ENCODE measurements at places on chromosomes 12 and 14.

GRCh38 chr14:55327179-55327578 lies 56.0 kb downstream of the FBXO34 start:
- DNase-seq = no peak

DNA sequence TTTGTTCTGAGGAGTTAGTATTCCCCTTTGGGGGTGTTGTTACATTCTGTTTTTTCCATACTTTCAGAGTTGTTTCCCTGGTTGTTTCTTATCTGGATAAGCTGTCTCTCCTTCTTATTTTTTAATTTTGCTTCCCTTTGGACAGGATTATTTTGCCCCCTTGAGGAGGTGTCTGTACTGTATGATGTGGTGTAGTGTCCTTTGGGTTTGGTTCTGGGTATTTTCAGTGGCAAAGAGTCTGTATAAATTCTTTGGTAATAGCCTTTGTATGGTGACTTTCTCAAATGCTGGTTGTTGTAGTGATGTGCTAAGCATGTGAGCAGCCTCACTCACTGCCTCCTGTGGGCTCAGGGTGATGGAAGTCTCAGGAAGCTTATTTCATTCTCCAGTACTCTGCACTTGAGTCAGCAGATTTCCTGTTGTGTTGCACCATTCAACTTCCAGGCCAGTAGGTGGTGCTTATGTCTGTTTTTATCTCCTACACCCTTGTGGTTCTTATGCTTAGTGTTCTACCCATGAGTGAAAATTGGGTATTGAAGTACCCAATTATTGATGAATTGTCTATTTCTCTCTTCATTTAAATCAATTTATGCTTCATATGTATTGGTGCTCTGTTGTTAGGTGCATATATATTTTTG lies 103.3 kb upstream of the PMCH start:
- DNase-seq = peak; percentile 79

DNA sequence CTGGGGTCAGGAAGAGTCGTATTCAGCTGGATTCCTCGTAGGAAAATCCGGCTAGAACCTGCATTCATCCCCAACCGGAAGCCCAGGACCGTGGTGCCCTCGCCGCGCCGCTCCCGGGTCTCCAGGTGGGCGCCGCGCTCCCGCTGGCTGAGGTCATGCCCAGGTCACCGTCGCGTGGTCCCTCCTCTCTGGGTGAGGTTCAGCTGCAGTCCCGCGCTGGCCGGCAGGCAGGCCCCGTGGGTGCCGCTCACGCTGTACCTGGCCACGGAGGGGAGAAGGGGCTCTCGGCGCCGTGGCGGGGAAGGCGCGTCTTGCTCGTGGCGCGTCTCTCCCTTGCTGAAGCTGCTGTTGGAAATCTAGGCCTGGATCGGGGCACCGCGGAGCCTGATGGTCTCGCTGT lies 44.5 kb downstream of the LRTM2 start:
- no peak for DNase-seq

GRCh38 chr14:62381311-62382070 lies 619.3 kb downstream of the SNAPC1 start:
- no peak for DNase-seq

GRCh38 chr12:2547273-2548044 lies 247.3 kb upstream of the FKBP4 start:
- DNase-seq = no peak

DNA sequence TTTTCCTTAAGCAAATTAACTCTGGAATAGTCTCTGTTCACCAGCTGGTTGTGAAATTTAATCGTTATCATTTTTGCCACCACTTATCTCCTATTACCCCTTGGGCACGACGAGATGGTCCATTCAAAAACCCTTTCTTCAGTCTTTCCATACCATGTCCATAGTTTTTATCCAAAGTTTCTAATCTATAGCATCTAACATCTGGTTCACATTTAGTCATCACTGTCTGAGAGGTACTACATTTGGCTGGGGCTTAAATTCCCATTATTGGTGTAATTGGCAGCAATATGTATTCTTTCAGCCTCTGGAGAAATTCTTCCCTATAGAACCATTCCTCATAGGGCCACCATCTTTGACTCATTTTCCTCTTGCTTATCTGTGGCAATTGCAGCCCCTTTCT lies 163.5 kb downstream of the CCER1 start:
- DNase-seq = no peak

- DNase-seq = no peak
These were observed 365.5 kb downstream of the TMEM121 start for GRCh38 chr14:105891631-105892452.

DNA sequence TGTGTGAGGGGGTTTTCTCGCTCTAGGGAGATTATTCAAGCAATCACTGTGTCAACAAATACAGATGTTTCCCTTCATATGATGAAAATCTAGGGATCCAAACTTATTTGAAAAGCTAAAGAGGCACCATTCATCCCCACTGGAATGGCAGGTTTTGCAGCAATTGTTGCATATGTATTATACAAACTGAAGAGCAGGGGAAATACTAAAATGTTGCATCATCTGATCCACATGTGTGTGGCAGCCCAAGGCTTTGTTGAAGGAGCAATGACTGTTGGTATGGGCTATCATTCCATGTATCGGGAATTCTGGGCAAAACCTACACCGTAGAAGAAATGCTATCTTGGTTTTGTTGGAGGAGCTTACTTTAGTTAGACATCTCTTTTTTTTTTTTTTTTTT lies 4.1 kb upstream of the PRPF40B start:
- no peak for DNase-seq

DNA sequence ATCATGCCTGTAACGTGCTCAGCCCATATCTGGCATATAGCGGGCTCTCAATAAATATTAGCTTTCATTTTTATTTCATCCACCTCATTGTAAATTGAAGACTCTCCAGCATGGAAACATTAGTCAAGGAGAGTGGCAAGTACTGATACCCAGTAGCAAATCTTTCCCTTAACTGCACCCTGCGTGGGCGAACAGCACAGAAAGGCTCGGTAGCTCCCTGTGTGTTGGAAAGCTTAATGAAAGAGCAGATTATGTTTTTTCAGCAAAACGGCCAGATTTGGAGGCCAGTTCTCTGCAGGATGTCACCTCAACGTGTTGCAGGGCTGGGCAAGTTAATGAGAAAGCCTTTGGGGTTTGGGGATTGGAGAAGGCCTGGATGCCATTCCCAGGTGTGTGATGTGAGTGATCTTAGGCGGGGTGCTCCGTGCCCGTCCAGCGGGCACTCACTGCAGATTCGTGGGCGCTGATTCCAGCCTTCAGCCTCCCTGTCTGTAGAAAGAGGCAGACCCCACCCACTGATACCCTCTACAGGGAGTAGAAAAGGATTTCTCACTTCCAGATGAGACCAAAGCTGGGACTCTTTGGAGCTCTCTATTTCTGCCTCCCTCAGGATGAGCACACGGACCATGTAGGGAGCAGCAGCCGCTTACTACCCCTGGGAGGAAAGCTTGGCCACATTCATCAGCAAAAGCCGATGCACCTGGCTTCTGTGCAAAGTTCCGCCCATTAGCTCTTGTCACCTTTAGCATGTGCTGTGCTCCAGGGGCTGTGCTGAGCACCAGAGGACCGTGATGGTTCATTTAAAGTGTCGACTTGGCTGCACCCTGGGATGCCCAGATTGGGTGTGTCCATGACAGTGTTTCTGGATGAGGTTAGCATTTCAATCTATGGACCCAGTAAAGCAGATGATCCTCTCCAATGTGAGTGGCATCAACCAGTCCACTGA lies 29.1 kb downstream of the C14orf132 start:
- DNase-seq = no peak
